PC-3 (cell line): ENCODE measurements at places on chromosomes 6 and 20. TPM values are rescaled to one million over a fixed set of nuclear protein-coding genes. Genes with fewer than 3 reads are reported as not detected.

The SLC4A11 gene
- total RNA-seq, result 23.7 and 26.8 TPM in 2 replicates

The SPATA25 gene
- total RNA-seq, result 0.40 and 0.46 TPM in 2 replicates

The TAAR6 gene
- not detected in 2 replicates for total RNA-seq

The MBOAT1 gene
- 8.4 and 10.3 TPM in 2 replicates for total RNA-seq

The LINC00237 gene
- not detected in 2 replicates for total RNA-seq

The ATAT1 gene
- 4.6 and 6.1 TPM in 2 replicates for total RNA-seq

The TREML2 gene
- not detected in 2 replicates for total RNA-seq

The PRSS16 gene
- 7.3 and 15.9 TPM in 2 replicates for total RNA-seq

The RRAGD gene
- 0.35 and 0.62 TPM in 2 replicates for total RNA-seq
